ENCODE measurements at places on chromosomes 11 and 22.
A peak's percentile ranks its signal among the peaks of the same experiment; 100 is the strongest.

DNA sequence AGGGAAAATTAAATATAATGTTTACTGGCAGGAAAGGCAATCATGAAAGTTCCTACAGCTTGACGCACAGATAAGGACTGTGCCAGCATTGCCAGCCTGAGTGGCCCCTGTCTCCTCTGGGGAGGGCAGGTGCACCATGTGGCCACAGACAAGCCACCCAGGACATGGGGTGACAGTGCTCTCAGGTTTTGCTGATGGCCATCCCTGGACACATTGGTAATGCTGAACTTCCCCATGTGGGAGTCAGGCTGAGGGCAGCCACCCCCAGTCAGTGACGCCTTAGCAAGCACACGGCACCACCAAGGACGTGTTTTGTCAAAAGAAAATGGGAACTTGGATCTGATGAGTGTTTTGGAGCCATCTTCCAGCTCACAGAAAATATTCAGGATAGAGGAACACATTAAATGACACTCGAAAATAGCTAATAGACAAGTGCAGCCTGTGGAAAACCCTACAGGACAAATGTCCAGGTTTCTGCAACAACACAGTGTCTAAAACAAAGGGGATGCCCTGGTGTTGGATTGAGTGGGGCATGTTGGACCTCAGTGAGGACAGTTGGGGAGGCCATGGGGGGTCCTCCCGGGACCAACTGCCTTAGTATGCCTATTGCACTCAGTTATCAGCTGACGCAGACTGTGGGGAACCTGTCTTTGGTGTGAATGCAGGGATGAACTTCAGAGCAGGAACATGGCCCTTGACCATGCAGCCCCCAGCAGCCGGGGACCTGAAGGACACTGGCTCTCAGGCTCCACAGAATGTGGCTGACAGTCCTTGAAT, 1450.5 kb downstream of the BRD1 start:
- H3K36me3 ChIP-seq = no peaks in the 10 kb centered on the region
- H3K4me1 ChIP-seq = no peaks in the 10 kb centered on the region
- DNase-seq = no peak

DNA sequence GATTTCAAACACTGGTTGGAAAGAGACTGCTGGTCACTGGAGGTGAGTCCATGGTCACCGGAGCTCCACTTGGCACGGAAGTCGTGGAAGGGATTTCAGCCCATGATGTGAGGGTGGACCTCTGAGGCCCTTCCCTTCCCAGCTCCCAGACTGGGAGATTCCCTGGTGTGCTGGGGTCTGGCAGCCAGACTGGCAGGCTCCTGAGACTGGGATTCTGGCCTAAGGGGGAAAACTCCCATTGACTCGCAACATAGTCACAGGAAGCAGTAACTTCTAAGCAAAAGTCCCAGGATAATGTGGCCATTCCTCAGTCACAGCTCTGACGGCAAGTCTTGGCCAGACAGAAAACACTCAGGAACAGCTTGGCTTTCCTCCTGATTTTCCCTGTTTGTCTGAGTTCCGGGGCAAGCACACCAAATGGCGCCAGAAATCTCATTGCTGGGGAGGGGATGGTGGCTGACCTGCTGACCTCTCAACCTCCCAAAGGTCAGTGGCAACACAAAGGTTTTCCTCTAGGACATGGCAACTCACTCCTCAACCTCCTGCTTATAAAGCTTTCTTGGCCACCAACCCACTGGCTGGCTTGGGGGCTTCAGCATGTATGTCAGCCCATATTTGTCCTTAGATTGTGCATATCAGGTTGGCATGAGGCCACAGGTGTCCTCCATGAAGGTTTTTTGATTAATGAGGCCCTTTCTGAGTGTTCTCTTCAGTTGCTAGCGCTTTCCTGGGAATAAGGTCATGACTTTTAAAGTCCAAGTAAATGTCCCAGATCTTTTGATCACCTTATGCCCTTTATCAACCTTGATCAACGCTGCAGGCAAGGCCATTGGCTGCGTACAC, 99.5 kb downstream of the CCDC81 start:
- H3K27ac ChIP-seq = peak overlapping the region; percentile 38
- DNase-seq = no peak
- peaks cover 17% of the 10 kb centered on the region for H3K4me1 ChIP-seq

GRCh38 chr11:72759468-72759985, 7.3 kb upstream of the ARAP1 start:
- H3K27ac ChIP-seq = no peak overlapping the region
- DNase-seq = no peak
- H3K4me1 ChIP-seq = peaks cover 5% of the 10 kb centered on the region

- no peaks in the 10 kb centered on the region for H3K4me1 ChIP-seq
- no peak for DNase-seq
- H3K27ac ChIP-seq = no peak overlapping the region
- H3K4me3 ChIP-seq = no peak overlapping the region
Measured at GRCh38 chr11:28963187-28963586, 855.0 kb downstream of the METTL15 start.
